ENCODE measurements at places on chromosomes 12 and 14.

GRCh38 chr12:10641735-10642500 is 28.5 kb upstream of the MAGOHB start:
- no peak for DNase-seq

GRCh38 chr12:109653890-109654289 is 59.7 kb upstream of the FAM222A start:
- DNase-seq: no peak

- no peak for DNase-seq
These were observed 57.6 kb downstream of the BRMS1L start for GRCh38 chr14:35883677-35884293.

DNA sequence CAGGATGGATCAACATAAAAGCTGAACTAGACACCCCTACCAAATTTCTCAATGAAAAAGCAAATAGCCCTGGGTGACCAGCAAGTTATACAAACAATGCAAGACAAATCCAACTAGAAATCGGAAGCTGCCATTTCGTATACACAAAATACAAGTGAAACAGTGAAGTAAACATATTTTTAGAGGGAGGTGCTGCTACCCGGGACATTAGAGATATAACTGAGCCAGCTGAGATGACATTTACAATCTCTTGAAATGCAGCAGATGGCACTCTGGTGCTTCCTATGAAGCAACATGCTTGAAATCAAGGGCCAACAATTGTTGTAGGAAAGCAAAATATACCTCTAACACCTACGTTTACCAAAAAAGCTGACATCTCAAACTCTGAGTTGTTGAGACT is 25.5 kb downstream of the BDKRB1 start:
- no peak for DNase-seq

- DNase-seq: no peak
These were observed 98.4 kb upstream of the BTG1 start for GRCh38 chr12:92244036-92244435.

- DNase-seq: no peak
These were observed 36.2 kb downstream of the HSP90AA1 start for GRCh38 chr14:102050625-102051024.

DNA sequence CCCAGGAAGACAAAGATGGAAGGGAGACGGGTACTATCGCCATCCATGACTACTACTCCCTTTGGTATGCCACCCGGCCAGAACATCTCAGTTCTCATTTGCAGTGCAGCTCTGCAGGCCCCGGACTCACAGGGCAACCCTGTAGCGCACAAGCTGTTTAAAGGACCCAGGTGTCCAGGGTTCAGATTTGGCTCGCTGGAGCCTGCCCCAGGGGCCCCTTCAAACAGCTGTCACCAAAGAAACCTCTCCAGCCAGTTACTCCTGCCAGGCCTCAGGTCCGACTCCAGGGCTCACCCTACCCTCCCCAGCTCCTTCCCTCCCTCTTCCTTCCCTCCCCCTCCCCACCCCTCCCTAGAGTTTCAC is 5.5 kb upstream of the CHD4 start:
- no peak for DNase-seq

GRCh38 chr14:35158951-35159653 is 36.8 kb downstream of the PRORP start:
- DNase-seq: no peak

DNA sequence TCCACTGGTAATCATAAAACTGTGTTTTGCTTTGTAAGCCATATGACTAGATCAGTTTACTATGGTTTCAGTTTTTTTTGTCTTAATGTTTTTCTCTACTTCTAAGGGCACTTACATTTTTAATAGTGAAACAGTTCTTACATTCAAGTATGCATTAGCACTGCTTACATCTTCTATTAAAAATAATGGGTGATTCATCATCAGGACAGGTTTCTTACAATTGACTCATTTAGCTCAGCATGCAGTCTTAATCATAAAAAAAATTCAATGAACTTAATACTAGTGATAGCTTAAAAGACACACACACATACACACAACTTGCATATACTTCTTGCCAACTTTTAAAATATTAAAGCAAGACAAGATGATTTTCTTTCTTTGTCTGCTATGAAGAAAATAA is 845.7 kb upstream of the USP15 start:
- DNase-seq: no peak

GRCh38 chr14:86683561-86683960 is 1153.6 kb downstream of the FLRT2 start:
- DNase-seq: no peak

GRCh38 chr12:124909831-124910560 is 4.5 kb downstream of the UBC start:
- no peak for DNase-seq

- DNase-seq: no peak
These were observed 30.9 kb downstream of the RTRAF start for GRCh38 chr14:52020161-52020714.

- no peak for DNase-seq
These were observed 1.7 kb downstream of the HSPA2 start for GRCh38 chr14:64541972-64542835.

DNA sequence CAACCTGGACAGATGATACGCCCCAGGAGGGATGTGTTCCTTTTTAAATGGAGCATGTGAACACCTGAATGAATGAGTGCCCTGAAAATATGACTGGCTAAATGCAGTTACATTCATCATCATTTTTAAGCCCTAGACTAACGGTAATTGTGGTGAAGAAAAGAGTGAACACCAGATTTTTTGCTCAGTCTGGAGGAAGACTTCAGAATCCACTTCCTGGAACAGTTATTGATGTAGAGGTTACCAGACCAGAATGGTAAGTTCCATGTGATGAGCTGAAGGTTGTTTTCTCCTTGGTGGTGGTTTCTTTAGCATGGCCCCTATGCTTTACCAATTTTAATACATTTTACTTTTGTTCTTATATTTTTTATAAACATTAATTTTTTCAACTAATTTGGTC is 29.3 kb downstream of the PIWIL1 start:
- no peak for DNase-seq

Data from stimulated activated CD4-positive, alpha-beta T cell treated with anti-CD3 and anti-CD28 coated beads, Interleukin-15, amount 100 ng/mL, for 1 hour (primary cell).